ENCODE measurements at places on chromosomes 1 and 21. TPM values are rescaled to one million over a fixed set of nuclear protein-coding genes. Genes with fewer than 3 reads are reported as not detected.

GRCh38 chr1:63624911-63625310 is 31.7 kb downstream of the PGM1 start:
- no peak for DNase-seq

DNA sequence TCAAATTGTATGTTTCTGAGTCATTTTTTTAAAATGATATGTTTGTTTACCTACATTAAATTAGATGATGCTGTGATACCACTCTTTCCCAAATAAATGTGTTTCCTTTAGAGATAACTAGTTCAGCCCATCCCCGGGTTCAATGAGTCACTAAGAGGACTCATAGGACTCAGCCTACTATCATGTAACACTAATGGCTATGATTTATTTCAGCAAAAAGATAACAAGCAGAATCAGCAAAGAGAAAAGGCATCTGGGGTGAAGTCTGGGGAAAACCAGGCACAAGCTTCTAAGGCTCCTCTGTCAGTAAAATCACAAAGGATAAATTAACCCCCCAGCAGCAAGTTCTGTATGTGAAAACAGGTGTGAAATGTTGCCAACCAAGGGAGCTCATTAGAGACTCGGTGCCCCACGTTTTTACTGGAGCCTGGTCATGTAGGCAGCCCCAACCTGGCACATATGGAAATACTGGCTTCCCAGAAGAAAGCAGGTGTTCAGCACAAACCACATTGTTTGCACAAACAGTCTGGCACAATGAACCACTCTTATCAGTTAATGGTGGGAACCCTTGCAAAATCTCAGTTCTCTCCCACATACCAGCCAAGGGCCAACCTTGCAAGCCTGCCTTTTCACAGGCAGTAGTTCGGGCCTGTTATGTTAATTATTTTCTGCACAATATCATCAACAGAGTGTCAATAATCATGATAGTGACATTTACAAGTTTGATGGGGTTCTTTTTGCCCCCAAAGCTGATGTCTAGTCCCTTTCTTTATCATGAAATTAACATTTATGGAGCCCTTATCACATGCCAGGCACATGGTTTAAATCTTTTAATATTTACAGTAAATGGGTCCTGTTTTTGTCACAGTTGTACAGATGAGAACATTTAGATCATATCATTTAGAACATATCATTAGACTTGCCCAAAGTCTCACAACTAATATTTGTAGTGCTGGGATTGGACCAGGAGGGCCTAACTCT is 23.1 kb upstream of the CNN3 start:
- no peak for DNase-seq

- DNase-seq, result peak; percentile 61
Measured at GRCh38 chr1:117671781-117672501, 66.1 kb downstream of the TENT5C start.

GRCh38 chr1:82266351-82266750 is 465.6 kb downstream of the ADGRL2 start:
- DNase-seq, result no peak

- DNase-seq, result no peak
Measured at GRCh38 chr1:51928896-51929295, 50.4 kb upstream of the NRDC start.

- DNase-seq, result no peak
Measured at GRCh38 chr1:232924874-232925273, 25.5 kb upstream of the NTPCR start.

DNA sequence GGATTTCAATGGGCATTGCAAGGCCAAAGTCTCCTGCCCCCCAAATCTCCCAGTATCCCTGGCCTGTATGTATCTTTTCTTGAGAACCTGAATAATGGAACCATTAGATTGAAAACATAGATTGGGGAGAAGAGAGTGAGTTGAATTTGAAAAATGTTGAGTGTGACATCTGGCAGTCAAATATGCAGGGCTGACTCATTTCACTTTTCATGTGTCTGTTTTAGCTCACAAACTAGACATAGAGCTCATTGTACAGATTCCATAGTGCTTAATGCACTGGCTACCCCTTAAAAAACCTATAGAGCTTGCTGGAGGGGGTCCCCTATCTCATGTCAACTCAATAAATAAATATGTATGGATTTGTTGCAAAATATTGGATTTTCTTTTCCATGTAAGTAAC is 30.8 kb downstream of the DDR2 start:
- no peak for DNase-seq

GRCh38 chr1:185338719-185339622 is 21.9 kb upstream of the IVNS1ABP start:
- peak; percentile 41 for DNase-seq

CFAP74 gene
- total RNA-seq, result not detected

ACKR1 gene
- total RNA-seq, result 23.3 TPM

CD5L gene
- not detected for total RNA-seq

SPOCD1 gene
- 1.8 TPM for total RNA-seq

LRRC3 gene
- 15.6 TPM for total RNA-seq

LHX8 gene
- 0.83 TPM for total RNA-seq

GART gene
- total RNA-seq, result 51.9 TPM

C1orf141 gene
- not detected for total RNA-seq
